ENCODE measurements at places on chromosomes 5 and 9.
A peak's percentile ranks its signal among the peaks of the same experiment; 100 is the strongest.

DNA sequence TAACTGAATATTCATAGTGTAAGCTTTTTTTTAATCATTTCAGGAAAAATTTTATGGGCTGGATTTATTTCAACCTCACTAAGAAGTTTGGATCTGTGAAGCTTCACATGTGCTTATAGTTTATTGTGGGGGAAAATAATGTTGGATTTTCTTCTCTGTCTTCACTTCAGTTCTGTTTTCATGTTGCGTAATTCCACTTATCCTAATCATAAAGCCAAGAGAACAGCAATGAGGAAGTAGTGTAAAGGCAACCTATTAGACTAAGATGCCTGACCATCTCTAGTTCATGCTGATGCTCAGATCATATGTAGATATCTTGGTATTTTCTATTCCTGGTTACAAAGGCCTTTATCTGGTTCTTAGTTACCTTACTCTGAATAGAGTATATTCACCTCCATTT is 50.0 kb downstream of the CD180 start:
- peak; percentile 45 for DNase-seq

- no peak for DNase-seq
Measured at GRCh38 chr5:76269932-76270610, 133.0 kb upstream of the IQGAP2 start.

GRCh38 chr5:141878186-141878710 is at the start of gene PCDH1:
TSS of gene PCDH1 (minus strand) at chr5:141878410. CDS start at chr5:141878262, 148 bp downstream.
- DNase-seq: peak; percentile 27

GRCh38 chr9:102669220-102669619 is 325.9 kb upstream of the CYLC2 start:
- DNase-seq: no peak

GRCh38 chr5:140801494-140801841 is 611 bp downstream of the PCDHA3 start:
- DNase-seq: peak; percentile 10

DNA sequence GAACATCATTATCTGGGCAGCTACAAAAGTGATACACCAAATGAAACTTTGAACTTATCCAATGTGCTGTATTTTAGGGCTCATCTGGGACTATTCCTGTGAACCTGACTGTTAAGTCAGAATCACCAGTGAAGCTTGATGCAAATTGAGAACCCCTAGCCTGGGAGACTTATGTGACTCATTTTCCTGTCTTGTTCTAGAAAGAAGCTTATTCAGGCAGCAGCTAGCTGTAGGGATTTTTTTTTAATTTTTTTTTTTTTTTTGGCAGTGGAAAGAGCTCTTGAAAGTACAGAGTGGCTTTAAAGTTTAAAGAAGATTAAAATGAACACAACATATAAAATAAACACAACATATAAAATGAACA is 81.1 kb upstream of the TNFAIP8 start:
- peak; percentile 75 for DNase-seq

DNA sequence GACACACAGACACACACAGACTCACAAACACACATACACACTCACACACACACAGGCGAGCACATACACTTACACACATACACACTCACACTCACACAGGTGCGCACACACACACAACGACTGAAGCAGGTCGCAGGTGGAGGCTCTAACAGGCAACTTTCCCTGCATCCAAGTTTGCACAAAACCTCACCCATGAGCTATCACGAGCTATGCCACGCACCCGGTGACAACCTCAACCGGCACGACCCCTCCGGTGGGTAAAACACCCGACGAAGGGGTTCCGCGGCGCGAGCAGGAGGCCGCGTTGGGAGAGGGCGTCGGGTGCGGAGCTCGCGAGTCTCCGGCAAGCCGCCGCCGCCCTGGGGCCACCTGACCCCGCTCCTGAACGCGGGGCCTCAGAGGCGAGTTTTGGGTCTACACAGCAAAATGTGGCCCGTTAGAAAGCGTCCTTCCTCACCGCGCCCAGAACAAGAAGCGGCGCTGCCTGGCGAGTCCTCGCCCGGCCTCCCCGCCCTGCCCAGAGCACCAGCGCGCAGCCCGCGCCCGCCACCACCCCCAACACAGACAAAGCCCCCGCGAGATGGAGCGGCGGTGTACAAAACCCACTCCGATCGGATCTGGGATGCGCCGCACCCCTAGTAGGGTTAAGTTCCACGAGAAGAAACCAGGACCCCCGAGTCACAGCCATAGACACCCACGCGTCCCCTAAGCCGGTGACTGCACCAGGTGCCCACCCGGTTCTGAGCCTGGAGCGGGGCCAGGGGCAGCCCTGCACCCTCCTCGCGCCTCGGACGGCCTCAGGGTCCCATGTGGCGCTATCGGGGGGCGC is 665 bp downstream of the SLC6A3 start:
- no peak for DNase-seq

DNA sequence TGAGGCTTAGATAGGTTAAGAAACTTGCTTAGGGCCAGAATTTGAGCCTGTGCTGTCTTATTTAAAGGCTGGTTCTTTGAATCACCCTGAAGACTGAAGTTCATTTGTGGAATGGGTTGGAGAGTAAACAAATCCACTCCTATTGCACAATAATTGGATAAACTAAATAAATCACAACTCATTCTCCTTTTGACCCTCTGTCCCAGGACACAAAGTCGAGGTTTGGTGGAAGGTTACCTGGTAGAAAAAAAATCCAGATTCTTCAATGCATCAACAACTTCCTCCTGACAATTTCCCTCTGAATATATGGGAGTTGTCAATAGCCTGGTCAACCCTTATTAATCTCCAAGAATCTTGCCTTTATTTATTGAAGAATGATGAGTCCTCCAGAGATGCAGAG is 28.9 kb downstream of the TBC1D2 start:
- DNase-seq: peak; percentile 17

- DNase-seq: peak; percentile 74
Measured at GRCh38 chr5:54860321-54860720, 125.1 kb downstream of the ESM1 start.

DNA sequence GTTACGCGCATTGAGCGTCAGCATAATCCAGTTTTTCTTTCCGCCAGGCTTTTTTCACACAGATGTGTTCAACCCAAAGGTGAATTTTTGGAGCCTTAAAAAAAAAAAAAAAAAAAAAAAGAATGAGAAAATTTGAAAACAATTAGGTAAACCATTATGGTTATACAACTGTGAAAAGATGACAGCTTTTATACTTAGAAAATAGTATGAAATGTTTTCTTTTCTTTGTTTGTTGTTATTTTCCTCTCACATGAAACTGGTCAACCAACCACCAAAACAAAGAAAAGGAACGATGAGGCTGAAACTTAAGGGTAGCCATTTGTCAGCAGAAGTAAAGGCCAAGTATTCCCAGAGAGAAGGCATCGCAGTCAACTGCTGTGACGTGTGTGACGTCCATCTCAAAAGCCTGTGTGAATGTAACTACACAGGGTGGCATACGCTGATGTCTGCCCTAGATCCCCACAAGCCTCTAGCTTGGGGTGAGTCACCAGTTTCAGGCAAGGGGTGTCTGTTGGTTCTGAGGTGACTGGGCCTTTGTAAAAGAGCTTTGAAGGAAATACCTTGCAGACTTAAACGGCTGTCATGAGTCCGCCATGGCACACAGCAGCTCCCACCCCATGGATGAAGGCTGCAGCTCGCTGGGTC is 182.9 kb downstream of the AOPEP start:
- no peak for DNase-seq

- no peak for DNase-seq
Measured at GRCh38 chr9:5301544-5301943, 3.0 kb downstream of the RLN2 start.

- no peak for DNase-seq
Measured at GRCh38 chr9:76893395-76893932, 12.4 kb downstream of the PRUNE2 start.

DNA sequence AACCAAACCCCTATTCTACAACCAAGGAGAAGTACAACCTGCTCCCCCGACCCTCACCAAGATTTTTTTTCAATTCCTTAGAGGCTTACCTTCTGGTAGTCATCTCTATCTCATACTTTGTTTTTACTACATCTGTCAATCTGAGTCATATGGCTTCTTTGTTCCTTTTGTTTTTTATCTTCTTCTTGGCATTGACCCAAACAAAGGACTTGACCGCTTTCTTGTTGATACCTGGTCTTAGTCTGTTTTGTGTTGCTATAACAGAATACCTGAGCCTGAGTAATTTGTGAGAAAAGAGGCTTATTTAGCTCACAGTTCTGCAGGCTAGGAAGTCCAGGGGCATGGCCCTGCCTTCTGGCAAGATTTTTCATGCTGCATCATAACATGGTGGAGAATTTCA is 352.7 kb downstream of the MLLT3 start:
- no peak for DNase-seq

GRCh38 chr5:39494107-39494510 is 69.3 kb upstream of the DAB2 start:
- peak; percentile 80 for DNase-seq
